ENCODE measurements at places on chromosomes 2 and 18.

- no peak overlapping the region for H3K4me3 ChIP-seq
- H3K27ac ChIP-seq = no peak overlapping the region
- peaks cover 5% of the 10 kb centered on the region for H3K4me1 ChIP-seq
- peak; percentile 31 for DNase-seq
- no peaks in the 10 kb centered on the region for H3K36me3 ChIP-seq
Observed at GRCh38 chr2:157302492-157303099, 23.0 kb downstream of the ERMN start.

- no peaks in the 10 kb centered on the region for H3K27me3 ChIP-seq
- no peaks in the 10 kb centered on the region for H3K36me3 ChIP-seq
- H3K4me3 ChIP-seq = no peak overlapping the region
- peaks cover 51% of the 10 kb centered on the region for H3K4me1 ChIP-seq
- H3K27ac ChIP-seq = no peak overlapping the region
Observed at GRCh38 chr2:151182396-151182795, 79.3 kb downstream of the RBM43 start.

DNA sequence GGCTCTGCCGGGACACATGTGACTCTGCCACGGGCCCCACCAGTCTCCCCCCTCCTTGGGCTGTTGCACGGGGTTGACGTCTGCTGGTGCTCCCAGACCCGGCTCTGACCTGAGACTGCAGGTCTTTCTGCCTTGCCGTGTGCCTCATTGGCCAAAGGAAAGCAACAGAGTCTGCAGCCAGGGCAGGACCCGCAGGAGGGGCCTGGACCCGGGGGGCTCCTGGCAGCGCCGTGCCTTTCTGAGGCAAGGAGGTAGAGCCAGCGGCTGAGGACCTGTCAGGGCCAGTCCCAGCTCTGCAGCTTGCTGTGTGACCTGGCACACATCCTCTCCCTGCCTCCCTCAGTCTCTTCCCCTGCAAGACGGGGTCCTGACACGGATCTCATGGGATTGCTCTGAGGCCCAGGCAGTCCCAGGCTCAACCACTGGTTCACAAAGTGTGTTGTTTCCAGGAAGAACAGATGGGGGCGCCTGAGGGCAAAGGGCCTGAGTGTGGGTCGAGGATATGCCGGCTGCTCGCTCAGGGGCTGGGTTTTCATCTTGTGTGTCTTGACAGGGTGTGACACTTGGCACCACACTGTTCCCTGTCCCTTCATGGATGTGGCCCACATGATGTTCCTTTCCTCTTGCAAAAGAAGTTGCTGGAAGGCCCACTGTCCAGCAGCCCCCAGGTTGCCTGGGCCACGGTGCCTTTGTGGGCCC lies 9.0 kb downstream of the CAPN10 start:
- no peak overlapping the region for H3K4me3 ChIP-seq
- H3K36me3 ChIP-seq = peaks cover 6% of the 10 kb centered on the region
- H3K27me3 ChIP-seq = no peaks in the 10 kb centered on the region
- no peak overlapping the region for H3K27ac ChIP-seq
- no peaks in the 10 kb centered on the region for H3K4me1 ChIP-seq

- DNase-seq = no peak
- H3K27me3 ChIP-seq = no peaks in the 10 kb centered on the region
- peak overlapping the region; percentile 18 for H3K27ac ChIP-seq
- H3K4me3 ChIP-seq = no peak overlapping the region
- peaks cover 31% of the 10 kb centered on the region for H3K36me3 ChIP-seq
Observed at GRCh38 chr2:105298017-105298416, 31.5 kb downstream of the TGFBRAP1 start.

DNA sequence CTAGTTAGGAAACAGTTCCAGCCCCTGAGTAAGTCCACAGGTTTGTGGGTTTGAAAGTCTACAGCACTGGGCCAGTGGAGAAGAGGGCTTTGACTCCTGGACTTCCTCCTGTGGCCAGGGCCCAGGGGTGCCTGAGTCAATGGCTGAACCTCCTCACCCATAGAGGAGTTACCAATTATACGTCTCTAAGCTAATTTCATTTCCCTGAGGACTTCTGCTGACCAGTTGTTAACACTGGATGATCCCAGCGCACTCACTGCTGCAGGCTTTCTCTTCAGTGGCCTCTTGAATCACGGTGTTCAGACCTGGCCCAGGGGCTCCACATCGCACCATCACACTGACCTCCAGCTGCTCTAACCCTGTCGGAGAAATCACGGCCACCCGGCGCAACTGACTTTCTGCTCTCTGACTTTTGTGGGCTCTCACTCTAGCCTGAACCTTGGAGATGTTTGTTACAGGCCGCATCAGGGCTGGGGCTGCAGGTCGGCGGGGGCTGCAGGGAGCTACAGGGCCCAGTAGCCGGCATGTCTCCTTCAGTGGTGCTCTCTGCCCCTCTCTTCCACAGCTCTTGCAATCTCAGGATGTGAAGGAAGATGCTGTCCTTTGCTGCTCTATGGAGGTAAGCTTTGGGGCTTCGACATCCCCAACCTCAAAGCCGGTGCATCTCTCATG lies 93.6 kb downstream of the SMAD7 start:
- no peak overlapping the region for H3K4me3 ChIP-seq
- H3K27me3 ChIP-seq = peaks cover 3% of the 10 kb centered on the region
- no peak overlapping the region for H3K27ac ChIP-seq
- DNase-seq = no peak

GRCh38 chr2:100870652-100871531 lies 51.0 kb downstream of the NPAS2 start:
- H3K27ac ChIP-seq = no peak overlapping the region
- H3K4me1 ChIP-seq = peaks cover 6% of the 10 kb centered on the region
- H3K27me3 ChIP-seq = peaks cover 5% of the 10 kb centered on the region
- DNase-seq = no peak
- H3K36me3 ChIP-seq = no peaks in the 10 kb centered on the region

DNA sequence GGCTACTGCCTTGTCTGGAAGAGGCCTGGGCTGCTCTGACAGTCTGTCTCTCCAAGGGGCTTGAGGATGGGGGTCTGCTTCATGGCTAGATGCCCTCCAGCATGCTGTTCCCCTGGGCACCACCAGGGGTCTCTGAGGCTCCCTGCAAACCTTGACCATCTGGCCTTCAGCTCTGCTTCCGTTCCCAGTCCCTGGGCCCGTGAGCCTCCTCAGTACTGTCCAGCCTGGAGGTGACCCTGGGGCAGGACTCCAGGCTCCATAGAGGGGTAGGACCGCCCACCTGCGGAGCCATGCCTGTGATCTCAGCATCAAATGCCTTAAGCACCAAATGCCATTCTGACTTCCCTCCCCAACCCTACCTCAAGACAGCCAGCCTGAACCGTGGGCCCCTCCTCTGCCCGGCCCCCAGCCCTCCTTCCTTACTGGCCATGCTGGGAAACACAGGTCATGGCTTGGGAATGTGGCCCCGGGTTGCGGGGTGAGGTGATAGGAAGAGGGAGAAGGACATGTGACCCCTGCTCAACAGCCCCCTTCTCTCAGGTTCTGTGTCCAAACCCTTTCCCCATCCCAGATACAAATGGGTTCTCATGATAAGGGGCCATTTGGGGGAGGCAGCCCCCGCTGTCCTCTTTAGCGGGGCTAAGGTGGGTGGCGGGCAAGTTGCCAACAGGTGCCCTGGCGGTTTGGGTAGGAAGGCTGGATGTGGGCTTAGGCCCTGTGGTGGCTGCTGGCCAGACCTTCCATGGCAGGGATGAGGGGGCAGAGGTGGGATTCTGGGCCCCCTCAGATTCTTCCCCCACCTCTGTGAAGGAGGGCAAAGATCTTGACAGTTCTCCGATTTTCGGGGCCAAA lies 25.0 kb downstream of the SPEG start:
- H3K36me3 ChIP-seq = peaks cover 6% of the 10 kb centered on the region
- peaks cover 35% of the 10 kb centered on the region for H3K4me1 ChIP-seq
- peaks cover 3% of the 10 kb centered on the region for H3K27me3 ChIP-seq
- DNase-seq = peak; percentile 87
- H3K27ac ChIP-seq = no peak overlapping the region

- H3K36me3 ChIP-seq = no peaks in the 10 kb centered on the region
- no peak overlapping the region for H3K4me3 ChIP-seq
- no peaks in the 10 kb centered on the region for H3K4me1 ChIP-seq
- no peak overlapping the region for H3K27ac ChIP-seq
- H3K27me3 ChIP-seq = peaks cover 20% of the 10 kb centered on the region
- no peak for DNase-seq
Observed at GRCh38 chr2:71613953-71614925, 160.9 kb downstream of the DYSF start.

- DNase-seq = no peak
- H3K4me3 ChIP-seq = no peak overlapping the region
- H3K4me1 ChIP-seq = peaks cover 38% of the 10 kb centered on the region
- H3K27me3 ChIP-seq = peaks cover 29% of the 10 kb centered on the region
- no peak overlapping the region for H3K27ac ChIP-seq
Observed at GRCh38 chr2:240232264-240232915, 91.9 kb upstream of the OTOS start.

DNA sequence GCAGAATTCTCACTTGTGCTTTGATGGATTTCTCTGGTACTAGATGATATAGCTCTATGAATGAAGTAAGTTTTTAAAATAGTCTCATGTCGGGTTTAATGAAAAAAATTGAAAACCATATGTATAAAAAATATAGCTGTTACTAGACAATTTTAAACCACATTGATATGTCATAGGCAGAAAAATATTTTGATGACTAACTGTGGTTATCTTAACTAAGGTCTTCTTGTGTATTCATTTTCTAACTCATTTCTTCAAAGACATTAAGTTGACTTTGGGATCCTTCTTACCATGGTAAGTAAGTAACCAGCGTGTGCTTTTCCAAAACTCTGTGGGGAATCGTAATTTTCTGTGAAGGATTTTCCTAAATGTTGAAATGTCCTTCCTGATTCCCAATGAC lies 160.9 kb upstream of the COL3A1 start:
- H3K4me3 ChIP-seq = no peak overlapping the region
- no peaks in the 10 kb centered on the region for H3K4me1 ChIP-seq
- H3K36me3 ChIP-seq = no peaks in the 10 kb centered on the region
- no peaks in the 10 kb centered on the region for H3K27me3 ChIP-seq
- DNase-seq = no peak

GRCh38 chr2:12624905-12625598 lies 91.7 kb upstream of the TRIB2 start:
- no peaks in the 10 kb centered on the region for H3K36me3 ChIP-seq
- H3K27ac ChIP-seq = peak overlapping the region; percentile 47
- H3K27me3 ChIP-seq = peaks cover 5% of the 10 kb centered on the region
- H3K4me1 ChIP-seq = peaks cover 8% of the 10 kb centered on the region
- no peak overlapping the region for H3K4me3 ChIP-seq

DNA sequence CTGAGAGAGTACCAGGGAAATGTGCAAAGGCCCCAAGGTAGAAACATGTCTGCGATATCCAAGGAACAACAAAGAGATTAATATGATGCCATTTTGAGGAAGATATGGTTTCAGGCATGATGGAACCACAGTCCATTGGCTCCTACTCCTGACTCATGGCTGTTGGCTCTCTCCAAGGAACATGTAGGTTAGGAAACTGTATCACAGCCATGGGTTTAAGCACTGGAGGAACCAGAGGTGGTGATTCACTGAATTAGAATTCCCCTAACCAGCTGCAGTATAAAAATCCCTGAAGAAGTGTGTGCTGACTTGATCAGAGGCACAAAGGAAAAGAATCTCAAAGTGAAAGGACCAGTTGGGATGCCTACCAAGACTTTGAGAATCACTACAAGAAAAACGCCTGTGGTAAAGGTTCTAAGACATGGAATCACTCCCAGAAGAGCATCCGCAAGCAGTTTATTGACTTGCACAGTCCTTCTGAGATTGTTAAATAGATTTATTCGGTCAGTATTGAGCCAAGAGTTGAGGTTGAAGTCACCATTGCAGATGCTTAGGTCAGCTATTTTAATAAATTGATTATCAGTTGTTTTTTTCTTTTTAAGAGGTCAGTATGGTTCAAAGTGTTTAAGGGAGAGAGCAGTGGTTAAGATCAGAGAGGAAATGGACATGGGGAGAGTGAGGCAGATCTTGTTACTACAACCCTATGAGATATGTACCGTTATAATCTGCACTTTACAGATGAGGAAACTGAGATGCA lies 110.7 kb upstream of the OTX1 start:
- DNase-seq = no peak
- no peak overlapping the region for H3K4me3 ChIP-seq
- H3K4me1 ChIP-seq = no peaks in the 10 kb centered on the region
- H3K27me3 ChIP-seq = no peaks in the 10 kb centered on the region
- no peak overlapping the region for H3K27ac ChIP-seq

GRCh38 chr2:195687320-195688086 lies 30.5 kb downstream of the SLC39A10 start:
- no peak overlapping the region for H3K4me3 ChIP-seq
- H3K27ac ChIP-seq = no peak overlapping the region
- DNase-seq = no peak
